ENCODE measurements at places on chromosomes 13 and 19.

GRCh38 chr13:40161931-40162330, 504.5 kb downstream of the FOXO1 start:
- DNase-seq = peak; percentile 57

DNA sequence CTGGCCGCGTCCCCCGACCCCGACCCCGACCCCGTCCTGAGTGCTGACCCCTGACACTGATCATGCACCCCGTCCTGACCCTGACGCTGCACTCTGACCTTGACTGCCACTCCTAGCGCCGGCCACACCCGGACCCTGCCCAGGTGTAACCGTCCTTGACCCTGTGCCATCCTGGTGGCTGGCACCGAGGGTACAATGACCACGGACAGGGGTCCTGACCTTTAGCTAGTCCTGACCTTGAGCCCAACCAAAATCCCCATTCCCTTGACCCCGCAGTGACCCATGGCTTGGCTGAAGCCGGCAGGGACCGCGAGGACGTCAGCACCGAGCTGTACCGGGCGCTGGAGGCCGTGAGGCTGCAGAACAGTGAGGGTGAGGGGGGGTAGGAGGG, 25.9 kb downstream of the CLEC4M start:
- DNase-seq = no peak

GRCh38 chr13:27309967-27310598, 39.5 kb downstream of the RASL11A start:
- DNase-seq = no peak

DNA sequence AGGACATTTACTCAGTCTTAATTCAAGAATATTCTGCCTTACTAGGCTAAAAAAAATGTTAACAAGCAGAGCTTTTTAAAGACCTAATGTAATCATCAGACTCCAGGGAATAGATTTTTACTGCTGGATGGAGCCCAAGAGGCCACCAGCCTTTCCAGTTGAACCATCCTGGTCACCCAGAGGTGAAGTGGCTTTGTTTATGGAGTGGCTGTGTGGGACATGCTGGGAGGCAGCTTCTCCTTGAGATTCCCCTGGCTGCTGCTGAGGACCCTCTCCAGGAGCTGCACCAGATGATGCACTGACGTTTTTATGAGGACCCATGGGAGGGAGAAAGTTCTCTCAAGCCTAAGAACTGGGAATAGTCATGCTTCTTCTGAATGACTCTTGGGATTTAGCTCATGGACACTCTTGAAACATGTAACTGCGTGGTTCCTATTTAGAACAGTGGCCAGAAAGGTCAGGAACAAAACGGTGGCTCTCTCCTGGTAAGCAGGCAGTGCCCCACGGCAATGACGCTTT, 205.9 kb upstream of the MIR17HG start:
- DNase-seq = no peak

DNA sequence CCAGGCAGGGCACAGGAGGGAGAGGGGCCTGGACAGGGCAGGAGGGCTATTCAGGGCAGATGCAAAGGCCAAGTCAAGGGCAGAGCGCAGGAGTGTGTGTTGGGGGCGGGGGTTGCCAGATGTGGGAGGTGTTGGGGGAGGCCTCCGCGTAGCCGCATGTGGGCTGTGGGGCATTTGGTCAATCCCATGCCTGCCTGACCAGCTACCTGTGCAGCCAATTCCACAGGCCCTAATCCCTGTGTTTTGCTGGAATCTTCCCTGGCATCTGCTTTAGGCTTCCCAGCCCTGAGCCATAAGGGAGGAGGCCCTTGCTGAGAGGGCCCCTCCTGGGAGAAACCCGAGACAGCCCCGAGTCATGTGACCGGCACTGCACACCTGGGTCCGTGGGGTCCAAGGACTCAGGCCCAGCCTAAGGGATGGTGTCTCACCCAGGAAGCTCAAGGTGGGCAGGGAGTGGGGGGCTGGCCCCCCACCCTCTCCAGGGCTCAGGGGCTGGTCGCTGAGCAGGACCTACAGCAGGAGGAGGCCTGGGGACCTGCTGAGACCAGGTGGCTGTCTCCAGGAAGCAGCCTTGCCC, 20.3 kb downstream of the RFX1 start:
- DNase-seq = peak; percentile 25

DNA sequence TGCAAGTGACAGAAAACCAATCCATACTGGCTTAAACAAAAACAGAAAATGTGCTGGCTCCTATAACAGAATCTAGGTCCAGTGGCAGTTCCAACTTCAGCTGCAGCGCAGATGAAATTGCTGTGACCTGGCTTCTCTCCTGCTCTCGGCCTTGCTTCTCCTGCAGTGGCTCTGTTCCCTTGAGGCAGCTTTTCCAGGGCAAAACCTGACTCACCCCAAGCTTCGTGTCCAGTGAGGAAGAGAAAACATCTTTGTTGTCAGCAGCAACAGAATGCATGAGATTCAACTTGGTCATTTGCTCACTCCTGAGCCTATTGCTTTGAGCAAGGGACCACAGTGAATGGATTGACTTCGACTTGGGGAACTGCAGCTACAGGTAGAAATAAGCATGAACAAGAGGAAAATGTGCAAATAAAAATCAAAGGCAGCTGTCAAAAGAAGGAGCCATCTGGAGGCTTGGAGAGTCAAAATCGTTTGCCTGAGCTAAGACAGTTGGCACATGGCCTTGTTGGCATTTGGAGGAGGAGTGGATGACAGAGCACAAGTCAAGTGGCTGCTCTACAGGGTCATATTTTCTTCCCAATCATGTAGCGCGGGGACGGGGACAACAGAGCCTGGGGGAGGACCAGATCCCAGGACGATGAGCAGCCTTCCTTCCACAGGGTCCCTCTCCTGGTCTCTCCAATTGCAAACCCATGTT, 523.4 kb downstream of the FGF9 start:
- DNase-seq = no peak

GRCh38 chr19:14840206-14840605, 5.2 kb upstream of the OR7A5 start:
- no peak for DNase-seq

GRCh38 chr13:48380581-48380980, 32.3 kb downstream of the LPAR6 start:
- no peak for DNase-seq

DNA sequence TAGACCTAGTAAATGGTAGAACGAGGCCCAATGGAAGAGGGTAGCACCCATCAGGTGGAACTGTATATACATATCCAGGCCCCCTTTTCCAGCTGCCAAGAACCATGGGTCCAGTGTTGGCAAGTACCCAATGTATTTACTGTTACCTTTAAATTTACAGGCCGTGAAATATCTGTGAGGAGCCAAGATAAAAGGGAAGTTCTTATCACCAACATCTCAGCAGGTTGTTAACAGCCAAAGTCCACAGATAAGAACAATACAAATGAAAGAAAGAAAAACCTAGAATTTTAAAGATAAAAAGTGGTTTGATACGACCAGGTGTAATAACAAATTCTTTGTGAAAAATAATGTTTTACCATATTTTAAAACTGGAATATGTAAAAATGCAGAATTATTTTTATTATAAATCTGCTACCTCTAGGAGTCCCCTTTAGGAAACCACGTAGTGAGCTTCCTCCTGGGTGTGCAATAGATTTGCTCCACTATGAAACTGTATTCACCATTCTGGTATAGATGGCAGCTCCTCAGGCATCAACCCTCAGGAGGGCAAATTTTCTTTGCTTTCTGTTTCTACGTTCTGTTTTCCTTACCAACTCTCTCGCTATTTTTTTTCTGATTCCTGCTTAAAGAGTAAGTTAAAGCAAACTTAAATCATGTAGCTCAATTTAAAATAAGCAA, 292.2 kb upstream of the SLC10A2 start:
- DNase-seq = no peak

GRCh38 chr19:55082020-55082851, 6.6 kb downstream of the EPS8L1 start:
- no peak for DNase-seq

DNA sequence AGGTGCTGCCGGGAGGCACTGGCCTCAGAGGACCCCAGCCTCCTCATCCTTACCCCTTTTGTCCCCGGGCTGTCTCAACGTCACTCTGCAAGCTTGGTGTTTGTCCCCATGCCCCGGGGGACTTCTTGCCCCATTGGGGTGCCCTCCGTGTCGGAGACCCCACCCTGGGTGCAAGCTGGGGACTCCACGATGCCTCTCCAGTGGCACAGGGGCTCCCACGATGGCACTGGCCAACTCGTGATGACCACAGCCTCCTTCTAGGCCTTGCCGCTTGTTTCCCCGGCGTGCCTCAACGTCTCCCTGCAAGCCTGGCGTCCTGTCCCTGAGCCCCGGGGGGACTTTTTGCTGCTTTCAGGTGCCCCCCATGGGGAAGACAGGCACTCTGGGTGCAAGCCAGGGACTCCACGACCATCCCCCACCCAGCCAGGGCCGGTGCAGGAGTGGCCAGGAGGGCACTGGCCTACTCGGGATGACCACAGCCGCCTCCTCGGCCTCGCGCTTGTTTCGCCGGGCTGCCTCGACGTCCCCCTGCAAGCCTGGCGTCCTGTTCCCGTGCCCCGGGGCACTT, 237.0 kb downstream of the TUBA3C start:
- DNase-seq = no peak

DNA sequence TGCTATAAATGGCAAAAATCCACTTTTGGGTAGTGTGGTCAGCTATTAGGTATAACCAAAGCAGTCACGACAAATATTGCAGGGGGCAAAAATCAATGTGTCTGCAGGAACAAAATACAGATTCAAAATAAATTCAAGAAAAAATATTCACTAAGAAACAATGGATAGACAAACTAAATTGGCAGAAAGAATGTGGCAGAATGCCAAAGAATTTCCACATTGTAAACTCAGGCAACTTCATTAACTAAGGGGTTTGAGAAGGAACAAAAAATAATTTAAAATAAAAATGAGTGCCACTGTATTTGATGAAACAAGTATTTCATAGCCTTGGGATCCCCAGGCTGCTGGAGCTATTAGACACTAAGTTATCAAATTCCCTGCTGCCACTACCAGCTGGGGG, 193.1 kb downstream of the VWA8 start:
- DNase-seq = no peak

- DNase-seq = no peak
Observed at GRCh38 chr13:21075379-21076249, 14.2 kb upstream of the LATS2 start.

DNA sequence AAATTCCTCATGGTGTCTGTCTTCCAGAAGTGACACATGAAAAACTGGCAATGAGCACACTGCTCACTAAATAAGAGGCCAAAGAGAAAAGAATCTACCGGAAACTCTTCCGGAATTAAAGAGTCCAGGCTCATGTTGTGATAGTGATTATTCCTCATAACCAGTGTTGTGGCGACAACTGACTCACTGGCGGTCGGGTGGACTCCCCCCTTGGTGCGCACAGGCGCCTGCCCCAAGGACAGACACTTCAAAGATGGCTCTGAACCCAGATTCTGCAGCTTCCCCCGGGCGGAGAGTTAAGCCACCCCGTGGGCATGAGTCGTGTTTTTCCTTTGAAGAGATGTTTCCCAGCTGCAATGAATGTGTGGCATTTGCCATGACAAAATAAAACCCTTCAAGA, 10.3 kb downstream of the IL17D start:
- DNase-seq = no peak

GRCh38 chr13:29411481-29411880, 184.0 kb downstream of the SLC7A1 start:
- DNase-seq = peak; percentile 10

GRCh38 chr19:30029721-30030510, 87.9 kb downstream of the URI1 start:
- no peak for DNase-seq

- peak; percentile 49 for DNase-seq
Observed at GRCh38 chr13:110575322-110576069, 14.0 kb upstream of the RAB20 start.

DNA sequence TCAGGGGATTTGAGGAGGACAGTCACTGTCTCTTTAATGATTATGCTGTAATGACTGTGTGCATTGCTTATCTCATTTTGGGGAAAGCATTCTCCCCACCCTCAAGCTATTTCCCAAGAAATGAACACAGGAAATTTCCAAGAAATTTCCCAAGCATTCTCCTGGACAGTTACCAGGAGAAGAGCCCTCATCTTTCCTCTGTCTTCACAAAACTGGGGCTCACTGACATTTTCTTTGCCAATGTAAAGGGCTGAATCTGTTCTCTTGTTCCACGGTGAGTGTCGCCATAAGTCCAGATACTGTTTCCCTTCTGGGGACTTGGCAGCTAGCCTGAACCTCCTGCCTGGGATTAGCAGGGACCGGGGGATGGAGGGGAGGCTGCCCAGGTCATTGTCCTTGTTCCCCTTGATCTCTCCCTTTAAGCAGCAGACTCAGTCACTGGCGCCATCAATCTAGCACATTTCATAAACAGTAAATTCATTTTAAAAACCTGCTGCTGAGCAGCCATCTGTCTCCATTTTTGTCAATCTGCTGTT, 172.8 kb downstream of the DNAJC15 start:
- DNase-seq = no peak

- DNase-seq = no peak
Observed at GRCh38 chr19:54133957-54134590, 3.5 kb upstream of the CNOT3 start.

GRCh38 chr13:105450784-105451183, 1084.7 kb downstream of the EFNB2 start:
- no peak for DNase-seq

DNA sequence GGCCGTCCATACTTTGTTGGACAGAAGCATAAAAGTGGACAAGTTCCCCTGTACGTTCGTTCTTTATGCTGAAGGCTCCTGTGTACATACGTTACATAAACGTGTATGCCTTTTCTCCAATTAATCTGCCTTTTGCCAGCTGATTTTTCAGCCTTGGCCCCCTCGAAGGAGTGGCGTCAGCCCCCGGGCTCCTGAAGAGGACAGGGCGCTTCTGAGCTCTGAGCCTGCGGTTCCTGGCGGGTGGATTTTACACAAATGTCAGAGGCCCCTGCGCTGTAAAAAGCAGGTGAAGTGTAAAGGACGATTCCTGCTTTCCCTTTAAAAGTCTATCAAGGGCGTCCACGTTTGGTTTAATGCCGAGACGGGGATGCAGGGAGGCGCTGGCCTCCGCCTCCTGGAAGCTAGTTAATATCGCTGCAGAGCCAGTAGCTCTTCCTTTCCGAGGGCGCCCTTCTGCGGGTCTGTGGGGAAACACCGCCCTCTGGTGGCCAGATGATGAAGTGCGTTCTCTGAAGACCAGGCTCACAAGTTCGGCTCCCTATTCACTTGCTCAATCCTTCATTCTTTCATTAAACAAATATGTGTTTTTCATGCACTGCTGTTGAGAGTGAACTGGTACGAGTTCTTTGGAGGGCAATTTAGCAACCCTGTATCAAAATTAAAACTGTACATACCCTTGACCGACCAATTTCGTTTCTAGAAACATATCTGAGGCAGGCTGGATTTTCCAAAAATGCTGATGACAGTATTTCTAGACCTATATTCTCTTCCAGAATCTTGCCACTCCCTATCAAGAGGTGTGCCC, 62.0 kb downstream of the GPR12 start:
- peak; percentile 83 for DNase-seq

Measured in kidney tubule cell (primary cell).